Fibroblast of skin of scalp (primary cell): ENCODE measurements at places on chromosomes 3 and 15.

GRCh38 chr15:90637693-90638092 is 79.5 kb upstream of the BLM start:
- no peak for DNase-seq

DNA sequence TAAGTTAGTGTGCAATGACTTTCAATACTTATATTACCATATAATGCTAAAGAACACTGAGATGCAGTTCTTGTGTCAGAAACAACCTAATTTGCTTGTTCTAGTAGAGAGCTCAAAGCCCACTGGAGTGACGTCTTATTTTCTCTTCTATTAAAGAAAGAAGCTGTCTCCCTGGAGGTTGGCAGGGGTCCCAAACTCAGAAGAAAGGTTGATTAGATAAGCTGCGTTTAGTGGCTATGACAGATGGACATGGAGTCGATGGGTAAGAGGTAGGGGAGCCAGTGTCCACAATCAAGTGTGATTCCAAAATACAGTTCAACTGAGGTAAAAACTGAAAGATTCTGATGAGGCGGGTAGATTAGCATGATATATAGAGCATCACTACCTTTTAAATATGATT is 363.6 kb downstream of the NLGN1 start:
- DNase-seq, result no peak

- DNase-seq, result peak; percentile 82
Observed at GRCh38 chr15:64460724-64461720, 644 bp downstream of the ZNF609 start.

DNA sequence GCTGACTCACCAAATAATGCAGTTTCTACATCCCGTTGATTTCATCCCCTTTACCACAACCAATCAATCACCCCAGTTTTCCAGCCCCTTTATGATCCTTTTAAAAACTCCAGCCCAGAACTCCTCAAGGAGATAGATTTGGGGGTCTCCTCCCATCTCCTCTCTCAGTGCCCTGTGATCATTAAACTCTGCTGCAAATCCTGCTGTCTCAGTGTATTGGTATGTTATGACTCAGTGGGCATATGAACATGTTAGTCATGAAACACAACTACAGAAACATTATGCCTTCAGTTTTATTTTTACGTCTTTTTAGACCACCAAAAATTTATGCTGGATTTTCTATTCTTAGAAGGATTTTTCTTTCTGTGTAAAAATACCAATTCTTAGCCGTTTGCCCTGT is 213.7 kb downstream of the DIPK2A start:
- DNase-seq, result peak; percentile 35

GRCh38 chr3:24363242-24363641 is 131.4 kb downstream of the THRB start:
- DNase-seq, result no peak

GRCh38 chr3:70770650-70771049 is 458.2 kb upstream of the MDFIC2 start:
- DNase-seq, result no peak

- DNase-seq, result no peak
Observed at GRCh38 chr3:14866627-14867026, 47.9 kb downstream of the FGD5 start.
